ENCODE measurements at places on chromosomes 12 and 14.

- no peak for DNase-seq
Measured at GRCh38 chr14:64758025-64758521, 53.8 kb downstream of the PLEKHG3 start.

DNA sequence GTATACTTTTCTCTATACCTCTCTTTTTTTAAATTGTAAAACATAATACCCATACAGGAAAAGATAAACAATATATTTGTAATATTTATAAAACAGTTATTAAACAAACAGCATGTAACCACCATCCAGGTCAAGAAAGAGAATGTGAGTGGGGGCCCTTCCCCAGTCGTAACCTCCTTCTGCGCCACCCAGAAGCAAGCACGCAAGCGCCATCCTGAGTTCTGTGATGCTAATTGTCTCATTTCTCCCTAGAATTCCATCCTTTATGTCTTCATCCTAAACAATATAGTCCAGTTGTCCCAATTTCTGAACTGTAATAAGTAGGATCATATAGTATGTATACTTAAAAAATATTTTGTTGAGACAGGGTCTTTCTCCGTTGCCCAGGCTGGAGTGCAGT is 129.5 kb downstream of the EXOC5 start:
- DNase-seq = no peak

DNA sequence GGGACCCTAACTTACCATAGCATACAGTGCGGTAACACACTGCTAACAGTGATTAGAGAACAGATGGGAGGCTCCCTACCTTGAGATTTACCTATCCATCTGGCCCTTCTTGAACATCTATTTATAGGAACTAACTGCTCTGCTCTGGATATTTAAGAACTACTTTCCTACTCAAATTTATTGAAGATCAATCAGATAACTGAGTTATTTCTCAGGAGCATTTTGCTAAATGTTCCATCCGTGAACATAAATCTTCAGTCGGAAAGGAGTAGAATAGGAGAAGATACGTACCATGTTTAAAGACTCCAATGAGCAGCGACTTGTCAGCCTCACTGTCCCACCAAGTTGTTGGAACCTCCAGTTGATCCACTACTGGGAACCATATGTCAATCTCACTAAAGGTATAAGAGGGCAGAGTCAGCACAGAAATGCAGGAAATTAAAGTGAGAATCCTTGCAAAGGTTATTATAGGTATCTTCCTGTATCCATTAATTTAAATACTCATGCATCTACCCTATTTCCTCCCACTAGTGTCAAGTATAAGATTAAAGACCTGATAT is 15.6 kb upstream of the SUPT16H start:
- no peak for DNase-seq

- peak; percentile 89 for DNase-seq
Measured at GRCh38 chr14:21014761-21015190, 10.1 kb downstream of the NDRG2 start.

DNA sequence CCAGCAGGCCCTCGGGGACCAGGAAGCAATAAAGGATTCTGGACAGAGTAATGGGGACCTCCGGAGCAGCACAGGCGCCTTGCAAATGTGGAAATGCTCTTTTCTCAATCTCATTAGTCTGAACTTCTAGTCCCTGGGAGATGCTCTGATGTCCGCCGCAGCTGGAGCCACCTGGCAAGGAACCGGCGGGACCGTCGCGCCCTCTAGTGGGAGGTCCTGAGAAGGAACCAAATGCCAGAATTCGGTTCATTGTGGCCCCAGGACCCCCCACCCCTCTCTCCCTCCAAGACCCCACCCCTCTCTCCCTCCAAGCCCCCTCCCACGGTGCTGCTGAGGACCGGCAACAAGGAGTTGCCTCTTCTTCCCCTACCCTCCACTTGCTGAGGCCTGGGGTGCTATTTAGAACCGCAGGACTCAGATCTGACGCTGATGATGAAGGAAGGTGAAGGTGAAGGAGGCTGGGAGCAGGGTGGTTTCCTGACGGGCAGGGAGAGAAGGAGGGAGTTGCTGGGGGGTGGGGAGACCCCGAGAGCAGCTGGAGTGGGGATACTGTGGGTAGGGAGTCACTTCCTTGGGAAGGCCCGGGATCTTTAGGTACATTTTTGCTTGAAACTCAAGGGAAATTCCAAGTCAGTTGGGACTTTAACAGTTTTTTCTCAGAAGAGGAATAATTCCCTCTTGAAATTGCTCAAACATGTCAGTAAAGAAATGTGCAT is 42.5 kb downstream of the SMIM41 start:
- peak; percentile 75 for DNase-seq

DNA sequence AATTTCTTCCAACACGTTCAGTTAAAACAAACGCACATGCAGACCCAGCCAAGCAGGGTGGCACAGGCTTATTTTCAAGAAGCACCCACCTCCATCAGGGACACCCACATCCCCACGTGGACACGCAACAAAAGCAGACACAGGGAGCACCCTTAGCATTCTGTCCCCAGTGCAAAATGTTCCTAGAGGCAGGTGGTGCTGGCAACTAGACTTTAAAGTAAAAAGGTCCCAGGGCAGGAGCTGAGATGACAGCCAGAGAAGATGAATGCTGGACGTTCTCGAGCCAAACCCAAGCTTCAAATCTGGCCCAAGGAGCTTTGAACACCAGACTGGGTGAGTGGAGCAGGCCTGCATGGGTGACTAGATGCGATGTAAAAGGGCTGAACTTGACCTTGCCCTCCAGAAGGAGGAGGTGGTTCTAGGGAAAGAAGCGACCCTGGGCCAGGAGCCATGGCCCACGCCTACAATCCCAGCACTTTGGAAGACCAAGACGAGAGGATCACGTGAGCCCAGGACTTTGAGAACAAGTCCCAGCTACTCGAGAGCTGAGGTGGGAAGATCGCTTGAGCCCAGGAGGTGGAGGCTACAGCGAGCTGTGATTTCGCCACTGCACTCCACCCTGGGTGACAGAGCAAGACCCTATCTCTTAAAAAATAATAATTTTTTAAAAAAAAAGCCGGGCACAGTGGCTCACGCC is 47.3 kb downstream of the KDM2B start:
- DNase-seq = no peak

DNA sequence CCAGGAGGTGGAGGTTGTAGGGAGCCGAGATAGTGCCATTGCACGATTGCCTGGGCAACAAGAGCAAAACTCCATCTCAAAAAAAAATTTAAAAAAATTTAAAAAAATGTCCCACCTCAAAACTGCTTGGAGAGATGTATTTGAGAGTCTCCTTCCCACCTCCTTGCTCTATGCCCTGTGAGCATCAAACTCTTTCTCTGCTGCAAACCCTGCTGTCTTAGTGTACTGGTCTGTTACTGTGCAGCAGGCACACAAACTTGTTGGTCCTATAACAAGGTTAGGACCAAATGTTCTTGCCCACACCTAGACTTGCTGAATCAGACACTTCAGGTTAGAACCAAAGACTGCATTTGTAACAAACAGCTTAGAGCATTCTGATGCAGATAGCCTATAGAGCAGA is 153.5 kb upstream of the FUT8 start:
- no peak for DNase-seq

DNA sequence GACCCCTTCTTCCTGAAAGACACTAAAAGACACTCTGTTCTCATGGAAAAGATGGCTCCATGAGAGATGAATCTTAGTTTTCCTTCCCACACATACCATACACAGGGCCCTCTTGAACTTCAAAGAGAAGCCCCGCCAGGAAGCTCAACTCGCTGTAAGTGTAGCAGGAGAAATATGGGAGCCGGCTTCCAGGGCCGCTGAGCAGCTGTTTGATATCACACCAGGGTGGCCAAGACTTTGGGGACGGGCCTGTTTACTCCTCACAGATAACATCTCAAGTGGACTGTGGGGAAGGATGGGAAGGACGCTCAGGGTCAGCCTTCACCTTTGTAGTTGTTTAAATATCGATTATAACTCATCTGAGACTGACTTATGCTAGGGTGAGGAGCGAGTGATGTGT is 235.5 kb upstream of the TBX3 start:
- no peak for DNase-seq

DNA sequence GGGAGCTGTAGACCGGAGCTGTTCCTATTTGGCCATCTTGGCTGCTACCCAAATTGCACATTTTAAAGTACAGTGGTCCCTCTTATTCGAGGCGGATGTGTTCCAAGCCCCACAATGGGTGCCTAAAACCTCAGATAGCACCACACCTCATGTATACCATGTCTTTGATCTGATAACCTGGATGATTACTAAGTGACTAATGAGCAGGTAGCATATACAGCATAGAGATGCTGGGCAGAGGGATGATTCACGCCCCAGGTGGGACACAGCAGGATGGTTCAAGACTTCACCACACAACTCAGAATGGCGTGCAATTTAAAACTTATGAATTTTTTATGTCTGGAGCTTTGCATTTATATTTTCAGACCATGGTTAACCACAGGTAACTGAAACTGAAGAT is 255.0 kb downstream of the AKAP6 start:
- no peak for DNase-seq

GRCh38 chr12:94875525-94875924 is 128.0 kb downstream of the NDUFA12 start:
- DNase-seq = no peak

DNA sequence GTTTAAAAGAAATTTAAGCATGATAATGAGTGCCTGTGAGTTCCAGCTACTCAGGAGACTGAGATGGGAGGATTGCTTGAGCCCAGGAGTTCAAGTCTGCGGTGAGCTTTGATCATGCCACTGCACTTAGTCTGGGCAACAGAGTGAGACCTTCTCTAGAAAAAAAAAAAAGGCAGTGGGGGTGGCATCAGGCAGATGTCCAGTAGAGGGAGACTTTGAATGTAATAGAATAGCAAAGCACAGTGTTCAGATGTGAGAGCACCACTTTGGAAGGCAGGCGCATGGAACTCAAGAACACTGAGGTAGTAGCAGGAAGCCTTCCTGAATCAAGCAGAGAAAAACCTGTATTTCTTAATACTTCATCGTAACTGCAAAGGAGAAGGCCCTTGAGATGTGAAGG is 394.5 kb upstream of the GARIN6 start:
- DNase-seq = no peak

GRCh38 chr14:101111620-101112290 is 208.2 kb upstream of the RTL1 start:
- DNase-seq = no peak

DNA sequence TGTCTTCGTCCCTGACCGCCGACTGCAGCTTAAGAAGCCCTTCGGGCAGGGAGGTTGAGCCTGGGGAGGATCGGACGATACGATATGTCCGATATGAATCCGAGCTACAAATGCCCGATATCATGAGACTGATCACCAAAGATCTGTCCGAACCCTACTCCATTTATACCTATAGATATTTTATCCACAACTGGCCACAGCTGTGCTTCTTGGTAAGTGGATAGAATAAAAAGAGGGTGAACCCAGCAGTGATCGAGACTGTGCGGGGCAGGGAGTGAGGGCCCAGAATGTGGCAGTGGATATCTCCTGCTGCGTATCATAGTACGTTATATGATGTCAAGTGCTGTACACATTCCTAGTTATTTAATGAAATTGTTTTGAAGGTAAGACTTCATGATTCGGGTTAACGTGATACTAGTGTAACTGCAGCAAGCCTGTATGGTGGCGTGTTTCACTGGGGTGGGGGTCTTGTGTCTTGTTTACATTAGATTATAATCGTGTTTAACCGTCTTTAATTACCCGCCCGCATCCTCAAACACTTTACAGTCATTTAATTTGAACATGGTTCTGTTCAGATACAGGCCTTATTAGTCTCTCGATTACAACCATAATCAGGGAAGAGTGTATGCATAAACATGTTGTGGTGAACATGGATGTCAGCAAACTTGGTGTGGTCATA is 1.3 kb downstream of the NAA30 start:
- DNase-seq = peak; percentile 9

GRCh38 chr14:55921511-55921910 is 196.7 kb upstream of the PELI2 start:
- DNase-seq = no peak

DNA sequence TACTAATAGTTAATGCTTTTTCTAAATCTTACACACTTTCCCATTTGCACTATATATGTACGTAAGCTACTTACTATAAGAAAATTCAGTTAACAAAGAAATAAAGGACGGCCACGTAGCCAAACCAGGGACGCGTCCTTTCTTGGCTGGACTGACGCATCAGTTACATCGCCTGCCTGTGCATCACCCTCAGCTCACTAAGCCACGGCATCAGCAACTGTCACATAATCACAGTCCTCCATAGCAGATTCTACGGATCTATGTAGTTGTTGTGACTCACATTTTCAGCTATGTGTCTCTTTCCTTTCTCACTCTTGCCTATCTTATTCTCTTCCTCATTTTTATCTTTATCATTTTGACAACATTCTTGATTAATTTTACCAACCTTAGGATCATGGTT is 38.1 kb upstream of the C12orf50 start:
- no peak for DNase-seq

- DNase-seq = no peak
Measured at GRCh38 chr12:91009319-91009950, 4.7 kb upstream of the EPYC start.

GRCh38 chr14:76767681-76768656 is 6.7 kb downstream of the VASH1 start:
- peak; percentile 72 for DNase-seq

- no peak for DNase-seq
Measured at GRCh38 chr12:85569261-85569660, 266.9 kb downstream of the RASSF9 start.

GRCh38 chr14:61426048-61426447 is 104.7 kb downstream of the PRKCH start:
- DNase-seq = no peak

All from activated CD4-positive, alpha-beta T cell treated with anti-CD3 and anti-CD28 coated beads, Interleukin-2, amount 50 U/mL, for 48 hours (primary cell).